ENCODE measurements at places on chromosomes 4 and X. TPM values are rescaled to one million over a fixed set of nuclear protein-coding genes. Genes with fewer than 3 reads are reported as not detected.
A peak's percentile ranks its signal among the peaks of the same experiment; 100 is the strongest.

DNA sequence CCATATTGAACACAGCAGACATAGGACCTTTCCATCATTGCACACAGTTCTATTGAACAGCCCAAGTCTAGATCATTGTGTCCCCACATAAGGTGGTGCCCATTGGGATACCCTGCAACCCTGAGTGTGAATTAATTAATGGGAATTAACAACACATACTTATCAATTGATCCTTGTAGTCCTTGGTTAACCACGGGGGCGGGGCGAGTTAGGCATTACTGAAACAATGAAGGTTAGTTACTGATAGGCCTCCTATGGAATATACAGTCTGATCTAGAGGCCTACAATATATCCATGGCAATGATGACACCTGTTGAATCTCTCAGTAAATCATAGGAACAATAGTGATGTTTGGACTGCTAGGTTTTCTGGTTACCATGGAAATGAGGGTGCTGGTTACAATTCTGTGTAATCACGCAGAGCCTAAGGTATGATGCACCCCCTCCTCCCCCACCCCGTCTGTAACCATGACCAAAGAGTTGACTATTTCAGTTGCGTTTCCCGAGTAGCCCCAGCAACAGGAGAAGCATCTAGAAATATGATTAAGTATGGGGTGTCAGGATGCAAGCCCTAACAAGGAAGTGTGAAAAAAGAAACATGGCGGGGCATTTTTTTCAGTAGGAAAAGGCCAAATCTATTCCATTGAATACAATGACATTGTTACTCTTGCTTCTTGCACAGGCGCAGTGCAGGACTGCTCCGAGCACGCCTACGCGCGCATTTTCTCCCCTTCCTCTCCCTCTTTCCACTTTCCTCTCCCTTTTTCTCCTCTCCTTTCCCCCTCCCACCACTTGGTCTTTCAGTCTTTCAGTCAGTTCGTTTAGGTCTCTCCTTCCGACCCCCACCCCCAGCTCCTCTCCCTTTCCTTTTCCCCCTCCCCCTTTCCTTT, 677 bp upstream of the NONO start:
- DNase-seq: no peak

- no peak for DNase-seq
These were observed 126.0 kb upstream of the RBPJ start for GRCh38 chr4:26194764-26195163.

GRCh38 chr4:7939377-7940108, at the start of gene AFAP1:
Gene AFAP1, minus strand, starts transcription at chr4:7939861. Its CDS starts 67,783 bp downstream, at chr4:7872078.
- DNase-seq: peak; percentile 92

GRCh38 chr4:111977419-111977965, 167.8 kb upstream of the FAM241A start:
- DNase-seq: no peak

DNA sequence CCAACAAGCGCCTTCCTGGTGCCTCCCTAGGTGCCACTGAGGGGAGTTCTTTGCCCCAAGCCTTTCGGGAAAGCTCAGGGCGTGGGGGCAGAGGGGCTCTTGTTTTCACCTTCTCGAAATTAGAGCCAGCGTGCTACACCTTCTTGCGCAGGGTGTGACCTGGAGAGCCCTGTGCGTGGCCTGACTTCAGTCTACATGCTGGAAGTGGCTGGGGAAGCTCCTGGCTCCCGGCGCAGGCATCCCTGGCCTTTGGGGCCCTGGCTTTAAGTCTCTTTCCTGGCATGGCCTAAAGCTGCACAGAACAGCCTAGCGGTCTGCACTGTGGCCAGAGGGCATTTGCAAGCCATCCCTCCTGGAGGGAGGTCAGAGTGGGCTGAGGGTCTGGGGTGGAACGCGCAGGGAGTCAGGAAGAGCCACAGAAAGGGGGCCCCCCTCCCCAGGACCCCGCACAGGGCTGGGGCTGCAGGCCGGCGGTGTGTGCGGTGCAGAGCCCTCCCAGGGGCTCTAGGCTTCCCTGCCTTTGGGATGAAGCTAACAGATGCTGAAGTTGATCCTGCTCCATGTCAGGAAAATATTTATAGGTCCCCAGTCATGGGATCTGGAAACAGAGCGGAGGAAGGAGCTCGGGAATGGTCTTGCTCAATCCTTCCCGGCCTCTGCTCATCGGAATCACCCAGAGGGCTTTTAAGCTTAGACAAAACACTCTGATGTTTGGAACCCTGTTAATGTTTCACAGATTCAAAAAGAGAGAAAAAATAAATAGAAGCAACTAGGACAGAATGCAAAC, 781 bp upstream of the SPON2 start:
- no peak for DNase-seq

BTK gene
- 1.2 TPM for polyA plus RNA-seq

HHIP gene
- 0.20 TPM for polyA plus RNA-seq

MMAA gene
- polyA plus RNA-seq: 7.1 TPM

- DNase-seq: no peak
These were observed 42.0 kb downstream of the SLC4A4 start for GRCh38 chr4:71380788-71381187.

PASD1 gene
- not detected for polyA plus RNA-seq

- DNase-seq: no peak
These were observed 143.2 kb downstream of the SH3KBP1 start for GRCh38 chrX:19744231-19744630.

GRCh38 chr4:135775909-135776308, 1574.3 kb upstream of the PABPC4L start:
- no peak for DNase-seq

DNA sequence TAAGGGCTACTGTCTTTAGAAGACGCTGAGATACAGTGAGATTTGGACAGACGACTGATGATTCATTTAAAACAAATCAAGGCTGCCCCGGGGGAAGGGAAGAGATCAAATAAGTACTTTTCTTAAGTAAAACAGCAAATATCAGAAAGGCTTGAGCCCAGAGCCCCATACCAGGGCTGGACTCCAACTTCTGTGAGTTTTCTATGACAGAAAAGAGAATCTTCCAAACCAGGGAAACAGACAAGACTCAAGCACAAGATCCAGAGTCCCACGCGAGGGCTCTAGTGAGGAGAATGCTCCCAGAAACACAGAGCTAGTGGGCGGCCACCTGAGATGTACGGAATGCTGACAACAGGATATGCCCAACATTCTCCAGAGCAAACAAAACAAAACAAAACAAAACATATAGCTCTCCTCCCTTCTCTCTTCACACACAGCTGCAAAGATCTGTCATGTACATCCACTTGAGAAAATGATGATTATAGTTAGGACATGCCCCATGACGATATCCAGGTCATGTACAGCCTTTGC, 13.1 kb downstream of the ACSL1 start:
- DNase-seq: no peak

DNA sequence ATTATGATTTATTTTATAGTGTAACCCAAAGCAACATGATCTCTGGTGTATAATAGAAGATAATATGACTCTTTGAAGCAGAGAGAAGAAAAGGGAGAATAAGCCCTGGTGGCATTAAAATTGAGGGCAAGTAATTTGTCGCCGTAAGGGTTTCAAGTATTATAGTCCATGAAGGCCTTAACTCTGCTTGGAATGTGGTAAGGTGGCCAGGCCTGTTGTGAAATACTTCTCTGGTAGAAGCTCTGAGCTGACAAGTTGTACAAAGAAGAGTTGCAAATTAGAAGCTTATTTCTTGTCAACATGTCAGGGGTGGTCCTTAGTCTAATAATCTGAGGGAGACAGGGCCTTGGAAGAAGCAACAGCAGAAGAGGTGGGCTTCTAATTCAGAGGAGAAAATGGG, 151.7 kb upstream of the HHIP start:
- DNase-seq: no peak

CHRDL1 gene
- polyA plus RNA-seq: 1.0 TPM
